ENCODE measurements at places on chromosomes 6 and 20.

GRCh38 chr20:4736875-4737274, 15.2 kb downstream of the PRND start:
- no peak for DNase-seq

DNA sequence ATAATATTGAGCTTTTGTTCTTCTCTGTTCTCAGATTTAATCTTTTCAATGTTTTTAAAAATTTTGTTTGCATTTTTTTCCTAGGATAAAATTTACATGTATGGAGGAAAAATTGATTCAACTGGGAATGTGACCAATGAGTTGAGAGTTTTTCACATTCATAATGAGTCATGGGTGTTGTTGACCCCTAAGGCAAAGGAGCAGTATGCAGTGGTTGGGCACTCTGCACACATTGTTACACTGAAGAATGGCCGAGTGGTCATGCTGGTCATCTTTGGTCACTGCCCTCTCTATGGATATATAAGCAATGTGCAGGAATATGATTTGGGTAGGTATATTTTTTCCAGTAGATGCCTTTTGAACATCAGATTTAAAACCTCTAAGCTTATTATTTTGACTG, 89.8 kb downstream of the ATRN start:
- no peak for DNase-seq

DNA sequence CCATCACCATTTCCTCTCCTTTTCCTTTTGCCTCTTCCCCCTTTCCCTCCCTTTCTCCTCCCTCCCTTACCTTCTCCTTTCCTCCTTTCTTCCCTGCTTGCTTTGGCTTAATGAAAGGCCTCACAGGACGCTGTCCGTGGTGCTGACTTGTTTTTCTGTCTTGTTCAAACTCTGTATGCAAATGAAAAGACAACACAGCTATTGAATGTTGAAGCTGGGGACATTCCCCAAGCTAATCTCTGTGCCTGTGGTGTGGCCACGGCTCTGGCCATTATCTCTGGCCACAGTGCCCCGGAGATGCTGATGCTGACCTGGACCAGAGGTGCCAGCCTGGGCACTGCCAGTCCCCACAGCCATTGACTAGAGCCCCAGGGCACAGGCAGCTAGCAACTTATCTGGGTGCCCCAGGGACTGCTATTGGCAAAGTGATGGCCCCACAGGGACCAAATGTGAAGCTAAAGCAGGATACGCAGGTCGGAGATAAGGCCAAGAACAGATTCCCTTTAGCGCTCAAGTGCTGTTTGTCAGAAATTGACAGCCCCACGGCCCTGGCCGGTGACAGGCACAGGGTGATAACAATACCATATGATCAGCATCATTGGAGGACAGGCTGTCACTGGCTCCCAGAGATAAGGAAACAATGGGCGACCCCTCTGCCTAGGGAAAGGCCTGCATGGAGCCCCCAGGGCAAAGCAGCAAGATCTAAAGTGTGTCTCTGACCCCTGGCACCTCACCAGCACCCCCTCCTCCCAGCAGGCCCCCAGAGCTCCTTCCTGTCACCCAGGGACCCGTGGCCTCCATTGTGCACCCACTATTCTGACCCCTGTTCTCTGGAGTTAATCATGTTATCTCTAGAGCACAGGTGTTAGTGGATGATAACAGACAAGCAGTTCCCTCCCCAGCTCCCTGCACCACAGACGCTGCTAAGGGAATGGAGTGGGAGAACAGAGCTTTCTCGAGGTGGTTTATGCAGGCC, 31.6 kb upstream of the SLC32A1 start:
- DNase-seq = peak; percentile 75

DNA sequence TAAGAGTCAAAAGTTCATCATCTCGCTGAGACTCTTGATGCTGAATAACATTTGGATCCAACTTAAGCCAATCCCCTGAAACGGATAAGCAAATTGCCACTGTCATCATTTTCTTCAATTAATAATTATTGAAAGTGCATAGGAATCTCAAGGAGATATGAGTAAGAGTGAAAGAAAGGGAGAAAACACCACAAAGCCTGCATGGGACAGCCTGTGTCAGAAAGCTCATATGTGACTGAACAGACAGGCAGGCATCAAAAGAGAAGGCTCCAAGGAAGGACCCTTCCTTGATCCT, 13.3 kb downstream of the ATXN1 start:
- no peak for DNase-seq

- DNase-seq = no peak
Observed at GRCh38 chr6:146341493-146342230, 202.0 kb upstream of the RAB32 start.

DNA sequence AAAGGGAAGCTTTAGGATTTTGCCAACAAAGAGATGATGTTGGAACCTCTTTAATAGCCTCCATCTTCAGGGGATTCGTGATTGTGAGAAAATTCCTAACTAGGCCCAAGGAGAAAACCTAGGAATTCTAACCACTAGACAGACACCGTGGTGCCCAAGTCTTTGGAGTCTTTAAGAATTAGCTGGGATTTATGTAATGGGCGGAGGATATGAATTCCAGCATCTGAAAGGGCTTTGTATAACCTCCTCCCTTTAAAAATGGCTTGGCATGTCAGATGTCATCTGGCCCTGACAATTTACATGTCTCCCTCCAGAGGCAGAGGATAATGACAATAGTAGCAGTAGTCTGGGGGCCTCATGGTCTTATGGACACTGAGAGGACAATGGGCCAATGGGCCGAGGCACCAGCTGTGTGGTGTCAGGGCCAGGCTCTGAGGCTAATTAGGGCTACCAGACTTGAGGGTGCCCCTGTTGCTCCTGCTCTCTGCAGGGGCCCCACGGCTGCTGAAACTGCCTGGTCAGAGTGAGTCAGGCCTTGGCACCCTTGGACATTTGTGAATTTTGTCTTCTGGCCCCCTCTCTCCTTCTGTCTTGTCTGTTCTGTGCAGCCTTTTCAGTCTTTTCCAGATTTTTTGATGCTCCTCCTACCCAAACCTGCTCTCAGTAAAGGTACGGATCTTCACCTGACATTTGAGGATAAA, 113.9 kb downstream of the EDN1 start:
- no peak for DNase-seq

DNA sequence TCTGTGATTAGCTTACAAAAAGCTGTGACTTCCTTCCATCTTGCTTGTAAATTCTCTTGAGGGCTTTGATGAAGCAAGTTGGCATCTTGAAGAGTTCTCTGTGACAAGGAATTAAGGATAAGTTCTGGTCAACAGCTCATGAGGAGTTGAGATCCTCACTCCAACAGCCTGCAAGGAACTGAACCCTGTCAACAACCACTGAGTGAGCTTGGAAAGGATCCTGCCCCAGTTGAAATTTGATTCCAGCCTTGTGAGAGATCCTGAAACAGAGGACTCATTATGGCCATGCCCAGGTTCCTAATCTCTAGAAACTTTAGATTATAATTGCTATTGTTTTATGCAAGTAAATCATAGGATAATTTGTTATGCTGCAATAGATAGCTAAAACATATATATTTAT, 133.7 kb downstream of the PTCHD4 start:
- no peak for DNase-seq

DNA sequence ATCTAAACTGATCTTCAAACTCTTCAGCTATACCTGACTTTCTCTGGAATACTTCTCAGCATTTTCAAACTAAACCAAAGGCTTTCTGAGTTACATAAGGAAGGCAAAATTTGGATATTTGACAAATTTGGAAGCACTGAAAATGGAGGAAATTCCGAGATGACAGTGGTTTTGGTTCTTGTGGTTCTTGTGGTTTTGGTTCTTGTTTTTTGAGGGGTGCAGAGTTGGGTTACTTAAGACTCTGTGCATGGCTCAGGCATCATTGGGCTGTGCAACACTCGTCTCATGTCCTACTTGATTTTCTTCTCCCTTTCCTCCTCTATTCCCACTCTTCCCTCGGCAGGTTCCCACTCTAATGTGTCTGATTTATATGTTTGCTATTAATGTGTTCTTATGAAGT, 78.0 kb downstream of the SLC22A3 start:
- no peak for DNase-seq

- no peak for DNase-seq
Observed at GRCh38 chr6:51598171-51598570, 489.2 kb downstream of the PKHD1 start.

- DNase-seq = no peak
Observed at GRCh38 chr6:11703725-11704124, 74.9 kb downstream of the ADTRP start.

DNA sequence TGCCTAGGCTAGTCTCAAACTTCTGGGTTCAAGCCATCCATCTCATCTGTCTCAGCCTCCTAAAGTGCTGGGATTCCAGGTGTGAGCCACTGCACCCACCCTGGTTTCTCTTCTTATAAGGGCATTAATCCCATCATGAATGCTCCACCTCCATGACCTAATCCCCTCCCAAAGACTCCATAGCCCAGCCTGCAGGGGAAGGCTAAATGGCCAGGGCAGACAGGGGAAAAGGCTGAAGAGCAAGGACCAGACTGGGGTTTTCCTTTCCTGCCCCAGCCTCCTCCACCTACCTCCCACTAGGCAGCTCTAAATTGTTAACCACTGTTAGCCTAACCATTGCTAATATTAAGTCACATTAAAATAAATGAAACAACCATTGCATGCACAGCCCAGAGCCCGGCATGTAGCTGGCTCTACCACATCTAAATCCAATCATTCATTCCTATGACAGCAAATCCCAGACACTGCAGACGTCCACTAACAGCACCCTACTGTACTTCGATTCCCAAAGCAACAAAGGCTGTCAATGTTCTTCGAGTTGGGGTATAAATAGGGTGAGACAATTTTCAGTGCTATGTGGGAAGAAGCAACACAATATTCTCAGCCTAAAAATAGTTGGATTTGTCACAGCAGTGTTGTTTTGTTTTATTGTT, 243.2 kb upstream of the ARID1B start:
- DNase-seq = no peak

- DNase-seq = no peak
Observed at GRCh38 chr6:119535332-119535731, 185.8 kb upstream of the MAN1A1 start.

All from progenitor cell of endocrine pancreas (in vitro differentiated cells).